ENCODE measurements at places on chromosomes 6 and 20.

GRCh38 chr6:149419696-149420404 is 19.8 kb downstream of the SUMO4 start:
- no peak for DNase-seq

DNA sequence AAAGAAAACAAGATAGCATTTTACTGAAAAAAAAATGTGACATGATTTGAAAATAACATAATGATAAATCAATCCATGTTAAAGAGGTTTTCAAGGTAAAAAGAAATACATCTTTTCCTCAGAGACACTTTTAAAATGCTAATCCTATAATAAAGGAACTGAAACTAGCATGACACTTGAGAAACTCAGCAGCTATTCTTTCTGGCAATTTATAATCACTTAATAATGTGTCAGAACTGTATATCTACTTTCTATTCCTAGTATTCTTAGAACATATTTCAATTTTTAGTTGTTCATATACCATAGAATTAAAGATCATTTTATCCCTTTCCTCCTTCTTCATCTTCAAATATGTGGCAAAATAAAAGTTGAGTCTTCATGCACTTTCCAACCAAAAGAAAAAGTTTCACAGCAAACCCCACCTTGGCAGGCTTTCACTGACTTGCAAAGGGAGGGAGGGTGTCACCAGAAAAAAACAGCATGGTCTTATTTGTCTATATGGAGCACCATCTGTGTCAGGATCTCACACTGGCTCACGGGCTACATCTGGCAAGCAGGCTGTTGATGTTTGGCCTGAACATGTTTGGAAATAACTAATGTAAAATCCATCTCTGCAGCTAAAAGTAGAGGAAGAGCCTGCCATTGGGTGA is 48.5 kb downstream of the FHL5 start:
- no peak for DNase-seq

GRCh38 chr6:105449756-105450390 is 47.0 kb upstream of the PREP start:
- no peak for DNase-seq

GRCh38 chr6:69116658-69117057 is 481.6 kb downstream of the ADGRB3 start:
- no peak for DNase-seq

GRCh38 chr6:157537556-157537955 is 156.6 kb downstream of the ZDHHC14 start:
- no peak for DNase-seq

GRCh38 chr6:23176883-23177282 is 607.5 kb downstream of the HDGFL1 start:
- no peak for DNase-seq

GRCh38 chr6:12289365-12289919 is 719 bp upstream of the EDN1 start:
- peak; percentile 41 for DNase-seq

- no peak for DNase-seq
Measured at GRCh38 chr20:50293284-50294139, 102.9 kb downstream of the CEBPB start.

DNA sequence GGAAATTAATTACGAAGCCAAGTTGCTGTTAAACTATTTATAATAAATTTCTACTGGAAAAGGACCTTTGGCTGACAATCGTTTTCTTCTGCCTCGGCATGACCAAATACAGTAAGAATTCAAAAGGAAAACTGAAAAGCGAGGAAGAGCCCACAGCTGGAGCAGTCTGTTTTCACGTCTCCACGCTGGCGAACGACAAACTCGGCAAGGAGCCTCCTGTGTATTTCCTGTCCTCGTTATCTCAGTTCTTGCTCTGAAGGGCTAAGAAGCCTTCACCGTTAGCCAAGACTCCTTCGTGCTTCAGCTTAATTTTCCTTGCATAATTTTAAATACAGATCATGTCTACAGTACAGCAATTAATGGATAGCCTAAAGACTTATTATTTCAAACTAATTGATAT is 214.3 kb upstream of the PLCB4 start:
- no peak for DNase-seq

DNA sequence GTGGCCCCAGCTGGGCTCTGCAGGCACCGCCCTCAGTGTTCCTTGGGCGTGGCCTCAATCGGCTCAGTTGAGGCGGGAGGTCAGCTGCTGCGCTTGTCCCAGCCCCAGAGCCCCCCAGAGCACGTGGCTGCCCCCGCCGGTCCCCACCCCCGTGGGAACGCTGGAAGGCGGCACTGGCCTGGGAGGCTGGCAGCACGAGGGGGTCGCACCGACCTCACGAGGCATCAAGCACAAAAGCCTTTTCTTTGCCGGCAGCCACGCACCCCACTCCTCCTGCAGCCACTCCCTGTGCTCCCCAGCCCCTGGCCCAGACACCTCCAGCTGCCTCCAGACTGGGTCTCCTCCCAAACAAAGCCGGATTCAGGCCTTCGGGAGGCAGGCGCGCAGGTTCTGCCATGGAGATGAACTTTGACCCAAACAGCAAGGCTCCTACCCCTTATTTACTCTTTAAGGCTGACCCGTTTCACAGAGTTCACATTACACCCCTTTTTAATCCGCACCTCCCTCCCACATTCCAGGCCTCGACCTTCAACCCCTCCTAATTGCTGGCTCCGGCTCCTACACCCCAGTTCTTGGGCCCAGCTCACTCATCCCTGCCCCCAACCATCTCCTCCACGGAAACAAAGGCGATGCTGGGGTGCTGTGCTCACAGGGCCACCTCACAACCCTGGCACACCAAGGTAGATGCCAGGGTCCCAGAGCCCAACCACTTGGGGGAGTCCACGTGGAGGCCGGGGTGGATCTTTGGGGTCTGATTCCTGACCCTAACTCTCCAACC is 111.7 kb downstream of the NOL4L start:
- no peak for DNase-seq

DNA sequence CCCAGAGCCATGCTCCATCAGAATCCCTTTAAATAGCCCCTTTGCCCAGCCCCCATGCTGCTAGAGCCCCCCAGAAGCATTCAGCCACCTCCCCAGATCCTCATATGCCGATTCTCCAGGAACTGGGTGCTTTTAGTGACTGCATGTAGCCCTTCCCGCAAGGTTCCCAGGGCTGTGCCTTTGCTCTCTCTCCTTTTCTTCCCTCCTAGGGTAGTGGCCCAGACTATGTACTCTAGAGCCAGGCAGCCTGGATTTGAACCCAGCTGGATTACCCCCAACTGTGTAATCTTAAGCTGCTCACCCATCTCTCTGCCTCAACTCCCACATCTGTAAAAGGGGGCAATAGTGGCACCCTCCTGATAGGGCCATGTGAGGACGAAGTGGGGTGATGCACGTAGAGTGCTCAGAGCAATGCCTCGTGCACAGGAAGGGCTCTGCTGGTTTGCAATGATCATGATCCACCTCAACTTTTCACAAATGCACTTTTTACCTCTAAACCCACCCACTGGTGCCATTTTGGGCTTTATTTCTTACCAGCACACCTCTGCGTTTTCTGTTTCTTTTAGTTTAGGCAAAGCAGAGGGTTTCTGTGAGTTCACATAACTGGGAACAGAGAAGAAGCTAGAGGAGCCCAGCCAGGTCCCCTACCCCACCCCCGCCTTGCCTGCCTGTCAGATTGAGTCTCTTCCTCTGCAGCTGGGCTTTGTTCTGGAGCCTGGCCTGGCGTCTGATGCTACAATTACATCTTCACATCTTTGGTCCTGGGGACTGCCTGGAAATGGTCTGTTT is 396.5 kb downstream of the RNGTT start:
- no peak for DNase-seq

GRCh38 chr6:80004173-80005072 is at the start of gene TTK:
TSS of gene TTK (plus strand) at chr6:80004649. CDS start at chr6:80005844, 1,195 bp downstream.
- peak; percentile 90 for DNase-seq

GRCh38 chr6:141110481-141110880 is 1022.2 kb upstream of the GJE1 start:
- no peak for DNase-seq

DNA sequence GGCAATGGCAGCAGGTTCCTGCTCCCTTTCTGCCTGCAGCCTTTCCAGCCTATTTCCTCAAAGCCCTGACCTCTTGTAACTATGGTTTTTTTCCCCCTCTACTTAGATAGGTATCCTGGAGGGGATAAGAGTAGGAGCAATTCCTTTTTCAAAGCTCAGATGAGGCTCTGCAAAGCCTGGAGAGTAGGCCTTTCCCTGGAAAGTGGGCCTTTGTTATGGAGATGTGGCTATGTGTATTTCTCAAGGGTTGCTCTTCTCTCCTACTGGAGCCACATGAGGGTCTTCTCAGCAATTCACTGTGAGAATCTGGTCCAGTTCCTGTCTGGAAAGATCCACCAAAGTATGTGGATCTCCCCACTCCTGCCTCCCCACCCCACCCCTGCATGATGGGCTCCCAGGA is 96.0 kb downstream of the DTD1 start:
- DNase-seq: no peak

- DNase-seq: no peak
Measured at GRCh38 chr6:168826726-168827585, 386.0 kb downstream of the SMOC2 start.

DNA sequence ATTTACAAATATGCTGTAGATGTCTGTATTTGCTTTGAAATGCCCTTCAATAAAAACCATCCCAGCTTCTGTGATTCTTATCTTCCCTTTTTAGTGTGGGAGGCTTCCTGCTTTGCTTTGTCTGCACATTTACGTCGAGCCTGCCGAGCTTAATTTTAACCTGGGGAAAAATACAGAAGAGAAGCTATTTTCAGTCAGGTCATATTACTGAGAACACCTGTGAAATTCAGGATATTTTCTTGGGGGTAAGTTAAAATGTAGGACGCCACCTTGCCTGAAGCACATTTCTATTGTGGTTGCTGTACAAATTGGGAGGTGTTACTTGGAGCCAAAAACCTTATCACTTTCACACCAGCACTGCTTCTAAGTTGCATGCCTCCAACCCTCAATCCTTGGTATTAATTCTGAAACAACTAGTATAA is 43.6 kb upstream of the FUCA2 start:
- DNase-seq: no peak

- DNase-seq: no peak
Measured at GRCh38 chr6:124819346-124819745, 142.9 kb upstream of the RNF217 start.

DNA sequence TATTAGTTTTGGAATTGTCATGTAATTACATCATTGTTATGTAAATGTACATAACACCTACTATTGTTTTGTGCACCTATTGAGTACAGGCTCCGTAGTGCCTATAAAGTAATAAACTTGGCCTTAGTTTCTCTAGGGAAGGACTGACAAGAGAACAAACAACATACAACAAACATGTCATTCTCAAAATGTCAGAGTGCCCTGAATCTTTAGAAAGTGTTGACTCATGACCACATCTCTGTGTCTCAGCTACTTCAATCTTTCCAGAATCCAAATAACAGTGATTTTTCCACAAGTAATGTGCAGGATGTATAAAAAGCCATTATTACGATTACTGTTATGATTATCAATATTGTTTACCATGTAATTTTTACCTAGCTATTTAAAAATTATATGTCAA is 17.2 kb downstream of the LAMP5 start:
- DNase-seq: no peak

- no peak for DNase-seq
Measured at GRCh38 chr6:70303034-70303525, at the start of gene COL9A1. TSS of gene COL9A1 (minus strand) at chr6:70303084. CDS start at chr6:70302924, 160 bp downstream.

GRCh38 chr6:45714741-45715507 is 300.7 kb downstream of the CLIC5 start:
- DNase-seq: peak; percentile 39

DNA sequence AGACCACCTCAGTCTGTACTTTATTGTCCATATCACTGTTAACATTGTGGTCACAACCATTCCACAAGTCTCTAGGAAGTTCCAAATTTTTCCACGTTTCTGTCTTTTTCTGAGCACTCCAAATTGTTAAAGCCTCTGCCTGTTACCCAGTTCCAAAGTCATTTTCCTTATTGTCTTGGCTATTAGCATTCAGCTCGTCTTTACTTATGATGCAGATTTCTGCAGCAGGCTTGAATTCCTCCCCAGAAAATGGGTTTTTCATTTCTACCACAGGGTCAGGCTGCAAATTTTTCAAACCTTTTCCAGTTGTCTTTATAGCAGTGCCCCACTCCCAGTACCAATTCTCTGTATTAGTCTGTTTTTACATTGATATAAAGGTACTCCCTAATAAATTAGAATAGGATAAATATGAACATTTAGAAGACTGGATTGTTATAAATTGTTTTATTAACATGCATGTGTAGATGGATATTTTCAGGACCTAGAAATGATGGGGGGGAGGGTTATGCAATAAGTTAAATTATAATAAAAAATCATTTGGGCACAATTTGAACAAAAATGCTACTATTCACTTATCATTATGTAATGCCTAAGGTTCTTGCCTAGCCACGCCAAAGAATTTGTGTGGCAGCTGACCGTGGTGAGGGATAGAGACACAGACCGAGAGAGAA is 595.3 kb upstream of the ADGRB3 start:
- no peak for DNase-seq

- no peak for DNase-seq
Measured at GRCh38 chr6:170371080-170371479, 64.5 kb downstream of the FAM120B start.

DNA sequence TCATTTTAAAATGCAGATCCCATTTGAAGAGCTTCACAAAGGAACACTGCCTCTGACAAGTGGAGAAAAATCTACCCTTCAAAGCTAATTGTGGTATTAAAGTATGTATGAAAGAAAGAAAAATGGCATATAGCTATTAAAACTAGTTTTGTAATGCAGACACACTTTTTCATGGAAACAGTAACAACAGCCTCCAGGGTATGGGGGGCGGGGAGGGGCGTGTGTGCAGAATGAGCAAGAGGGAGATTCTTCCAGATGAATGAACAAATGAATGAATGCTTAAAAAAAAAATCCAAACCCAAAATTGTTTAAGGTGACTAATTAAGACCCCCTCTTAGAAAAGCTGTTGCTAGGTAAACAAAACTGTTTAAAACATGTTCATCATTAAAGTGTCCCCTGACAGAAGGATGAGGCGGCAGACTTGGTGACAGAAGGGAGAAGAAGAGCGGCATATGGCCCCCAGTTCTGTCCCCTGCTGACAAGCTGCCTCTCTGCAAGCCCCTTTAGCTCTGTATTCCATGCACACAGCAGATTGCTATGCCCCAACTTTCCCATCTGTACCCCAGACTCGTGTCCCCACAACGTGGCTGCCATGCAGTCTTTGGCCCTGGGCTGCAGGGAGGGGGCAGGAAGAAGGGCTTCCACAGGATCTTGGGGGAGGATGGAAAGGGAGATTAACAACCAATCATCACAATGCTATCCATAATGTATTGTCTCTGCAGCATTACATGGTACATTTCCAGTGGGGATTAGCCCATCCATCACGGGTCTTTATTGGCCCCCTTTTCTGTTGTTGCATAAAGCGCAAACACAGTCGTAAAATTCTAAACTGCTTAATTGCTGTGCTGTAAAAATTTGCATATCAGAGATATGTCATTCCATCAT is 108.4 kb upstream of the OLIG3 start:
- no peak for DNase-seq

DNA sequence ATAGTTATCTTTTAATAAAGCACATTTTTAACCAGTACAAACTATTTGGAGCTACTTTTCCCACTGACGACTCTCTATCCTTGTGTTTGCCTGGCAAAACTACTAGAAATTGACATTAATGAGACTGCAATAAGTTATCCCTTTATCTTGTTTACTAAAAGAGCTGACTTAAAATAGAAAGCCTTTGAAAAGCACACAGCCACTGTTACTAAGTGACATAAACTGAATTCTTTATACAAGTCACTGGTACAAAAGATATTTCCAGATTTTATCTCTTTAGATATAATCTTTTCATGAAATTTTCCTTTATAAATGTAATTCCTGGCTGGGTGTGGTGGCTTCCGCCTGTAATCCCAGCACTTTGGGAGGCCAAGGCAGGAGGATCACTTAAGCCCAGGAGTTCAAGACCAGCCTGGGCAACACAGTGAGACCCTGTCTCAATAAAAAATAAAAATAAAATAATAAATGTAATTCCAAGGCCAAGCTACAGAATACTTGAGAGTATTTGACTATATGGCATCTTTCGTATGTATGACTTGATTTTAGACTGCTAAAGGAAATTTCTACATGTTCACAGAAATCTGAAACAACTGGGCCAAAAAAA is 9.5 kb downstream of the MBOAT1 start:
- no peak for DNase-seq

Data from T1000 (cell line).